Lung microvascular endothelial cell (primary cell): ENCODE measurements at places on chromosomes 12 and 14.
A peak's percentile ranks its signal among the peaks of the same experiment; 100 is the strongest.

DNA sequence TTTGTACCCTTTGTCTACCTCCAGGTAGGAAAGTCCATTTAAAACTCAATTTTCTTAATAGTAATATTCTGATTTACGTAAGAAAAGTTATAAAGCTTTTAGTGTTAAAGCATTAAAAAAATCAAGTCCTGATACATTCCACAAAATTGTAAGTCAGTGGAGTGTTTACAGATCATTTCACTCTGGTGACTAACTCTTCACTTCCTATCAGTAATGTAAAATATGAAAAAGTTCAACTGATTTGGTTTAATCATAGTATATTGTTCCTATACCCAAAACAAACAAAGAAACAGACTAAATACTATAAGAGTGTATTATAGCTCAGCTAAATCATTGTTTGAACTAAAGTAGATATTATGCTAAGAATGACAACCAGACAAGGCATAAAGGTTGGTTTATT is 85.9 kb downstream of the VEZT start:
- peak; percentile 16 for DNase-seq

- no peak for DNase-seq
Observed at GRCh38 chr14:98189062-98189461, 1082.9 kb downstream of the BCL11B start.

- DNase-seq, result no peak
Observed at GRCh38 chr12:69275471-69275891, 36.1 kb downstream of the CPSF6 start.

GRCh38 chr14:101903111-101903561 is 61.2 kb upstream of the DYNC1H1 start:
- DNase-seq, result no peak

- DNase-seq, result no peak
Observed at GRCh38 chr12:1594006-1594260, 448 bp downstream of the FBXL14 start.

- DNase-seq, result no peak
Observed at GRCh38 chr14:82595466-82595865, 1061.8 kb upstream of the SEL1L start.

DNA sequence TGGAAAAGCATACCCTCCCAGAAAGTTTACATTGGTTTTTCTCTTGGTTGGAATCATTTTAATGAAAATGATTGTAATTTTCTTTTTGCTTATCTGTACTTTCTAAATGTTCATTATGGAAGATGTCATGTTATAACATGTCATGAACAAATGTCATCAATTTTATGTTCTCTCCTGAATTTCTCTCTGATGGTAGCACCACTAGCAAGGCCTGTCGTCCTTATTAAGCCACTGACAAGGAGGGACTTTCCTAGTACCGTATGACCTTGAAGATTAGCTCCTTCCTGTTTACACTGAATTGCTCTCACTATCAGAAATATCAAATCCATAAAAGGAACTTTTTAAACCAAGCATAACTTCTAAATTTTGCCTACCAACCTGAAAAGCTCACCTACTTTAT is 99.0 kb downstream of the ESR2 start:
- no peak for DNase-seq

DNA sequence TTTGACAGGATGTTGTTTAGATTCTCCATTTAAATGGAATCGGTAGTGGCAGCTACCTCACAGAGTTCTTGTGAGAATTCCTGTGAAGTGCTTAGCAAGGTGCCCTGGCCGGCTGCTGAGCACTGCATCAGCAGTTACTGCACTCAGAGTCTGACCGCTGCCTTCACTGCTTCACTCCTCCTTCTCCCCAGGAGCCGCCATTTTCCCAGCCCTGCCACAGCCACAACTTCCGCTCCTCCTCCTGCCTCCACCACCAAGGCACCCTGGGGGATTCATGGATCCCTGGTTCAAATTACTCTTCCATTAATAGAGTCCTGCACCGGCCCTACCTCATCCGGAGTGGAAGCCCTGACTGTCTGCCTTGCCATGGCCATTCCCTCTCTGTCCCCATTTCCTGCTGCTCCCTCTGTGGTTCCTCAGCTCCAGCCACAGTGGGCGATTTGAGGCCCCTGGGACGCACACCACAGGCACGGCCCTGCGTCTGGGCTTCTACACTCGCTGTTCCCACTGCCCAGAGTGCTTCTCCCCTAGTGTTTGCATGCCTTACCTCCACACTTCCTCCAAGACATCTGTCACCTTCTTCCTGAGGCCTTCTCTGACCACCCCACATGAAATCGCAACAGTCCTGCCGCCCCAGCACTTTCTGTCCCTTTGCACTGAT is 210.3 kb downstream of the IPO8 start:
- DNase-seq, result no peak

DNA sequence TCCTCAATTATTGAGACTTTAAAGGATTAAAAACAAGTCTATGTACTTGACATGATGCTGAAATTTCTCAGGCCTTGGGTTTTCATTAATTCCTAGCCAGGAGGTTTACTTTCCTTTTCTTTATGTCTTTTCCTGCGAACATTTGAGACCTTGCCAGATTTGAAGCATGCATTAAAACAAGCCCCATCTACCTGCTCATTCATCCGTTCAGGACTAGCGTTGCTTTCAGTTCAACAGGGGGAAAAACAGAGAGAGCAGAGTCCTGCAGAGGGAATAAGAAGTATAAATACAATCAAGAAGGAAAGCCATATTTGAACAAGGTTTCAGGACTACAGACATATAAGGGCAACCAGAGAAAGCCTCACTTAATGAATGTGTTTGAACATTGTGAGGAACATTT is 542.4 kb downstream of the DIO2 start:
- DNase-seq, result no peak

GRCh38 chr12:85679296-85679695 is 156.9 kb downstream of the RASSF9 start:
- no peak for DNase-seq

GRCh38 chr12:127773520-127773919 is 493.4 kb upstream of the TMEM132C start:
- no peak for DNase-seq

GRCh38 chr12:68225576-68226476 is at the start of gene IL26:
TSS of gene IL26 (minus strand) at chr12:68225810. CDS start at chr12:68225756, 54 bp downstream.
- no peak for DNase-seq

DNA sequence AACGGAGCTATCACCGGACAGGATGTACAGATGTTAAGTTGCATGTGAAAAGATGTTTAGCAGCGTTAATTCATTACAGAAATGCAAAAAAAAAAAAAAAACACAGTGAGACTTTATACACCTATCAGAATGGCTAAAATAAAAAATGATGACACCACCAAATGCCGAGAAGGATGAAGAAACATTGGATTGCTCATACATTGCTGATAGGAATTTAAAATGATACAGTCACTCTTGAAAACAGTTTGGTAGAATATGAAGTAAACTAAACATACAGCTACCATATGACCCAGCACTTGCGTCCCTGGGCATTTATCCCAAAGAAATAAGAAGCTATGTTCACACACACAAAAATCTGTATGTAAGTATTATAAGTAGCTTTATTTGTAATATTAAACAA is 574.1 kb downstream of the SLC16A7 start:
- DNase-seq, result no peak

DNA sequence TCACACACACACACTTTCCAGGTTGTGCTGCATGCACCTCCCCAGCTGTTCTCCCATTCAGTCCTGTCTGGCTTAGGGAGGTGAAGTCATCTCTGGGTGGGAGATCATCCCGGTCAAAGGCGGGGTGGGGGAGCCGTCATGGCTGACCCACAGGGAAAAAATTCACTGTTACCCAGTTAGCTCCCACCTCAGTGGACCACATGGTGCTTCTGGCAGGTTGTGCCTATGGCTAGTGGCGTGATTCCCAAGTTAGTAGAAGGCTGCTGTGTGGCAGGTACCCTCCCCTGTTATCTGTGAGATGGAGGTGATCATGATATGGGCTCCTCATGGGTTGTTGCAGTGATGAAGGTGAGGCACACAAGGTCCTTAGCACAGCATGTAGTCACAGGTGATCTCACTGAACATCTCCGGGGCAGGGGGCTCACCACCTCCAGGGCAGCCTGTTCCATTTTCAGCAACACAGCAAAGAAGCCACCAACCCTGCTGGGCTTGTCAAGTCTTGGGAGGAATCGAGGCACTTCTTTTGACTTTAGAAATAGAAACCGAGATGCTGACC is 154.9 kb upstream of the CCND2 start:
- no peak for DNase-seq

DNA sequence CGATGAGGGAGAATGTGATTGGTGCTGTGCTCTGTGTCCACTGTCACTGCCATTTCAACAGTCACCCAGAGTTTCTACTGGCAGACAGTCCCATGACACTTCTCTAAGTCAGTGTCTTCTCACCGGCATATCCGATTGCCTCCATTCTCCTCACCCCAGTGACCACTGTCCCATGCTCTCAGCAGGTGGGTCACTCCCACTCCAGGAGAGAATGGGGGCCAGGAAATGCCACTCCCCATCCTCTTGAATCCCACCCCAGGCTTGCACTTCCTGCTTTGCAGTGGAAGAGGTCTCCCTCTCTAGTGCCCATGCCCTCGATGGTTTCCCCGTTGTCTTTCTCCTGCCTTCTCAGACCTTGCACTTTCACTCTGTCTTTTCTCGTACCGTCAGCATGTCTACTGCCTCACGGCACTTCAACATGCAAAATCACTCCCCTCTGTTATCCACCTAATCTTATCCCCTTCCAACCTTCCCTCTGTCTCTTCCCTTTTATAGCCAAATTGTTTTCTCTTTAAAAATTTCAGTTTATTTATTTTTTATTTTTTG is 2.2 kb upstream of the EP400 start:
- DNase-seq, result no peak
